ENCODE measurements at places on chromosomes 11 and 22.

- no peak for DNase-seq
These were observed 517.8 kb downstream of the MN1 start for GRCh38 chr22:27283714-27284113.

GRCh38 chr11:118201966-118202365 is 22.8 kb downstream of the JAML start:
- no peak for DNase-seq

- DNase-seq, result no peak
These were observed 21.7 kb downstream of the RASSF10 start for GRCh38 chr11:13030857-13031256.

DNA sequence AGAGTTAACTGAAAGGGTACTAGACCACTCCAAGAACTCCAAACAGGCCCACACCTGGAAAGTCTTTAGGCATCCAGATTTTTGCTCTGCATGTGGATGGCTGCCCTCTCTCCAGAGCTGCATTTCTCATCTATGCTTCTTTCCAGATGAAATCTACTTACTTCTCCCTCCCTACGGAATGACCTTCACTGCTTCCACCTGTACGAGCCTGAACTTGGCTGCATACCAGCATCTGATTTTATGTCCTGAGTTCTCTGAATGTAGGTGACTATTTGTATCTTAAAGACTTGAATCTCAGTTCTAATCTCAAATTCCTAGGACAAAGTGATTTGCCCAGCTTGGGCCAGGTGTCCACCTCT is 13.3 kb downstream of the CELF1 start:
- DNase-seq, result no peak

GRCh38 chr11:3375552-3375951 is 3.4 kb downstream of the ZNF195 start:
- DNase-seq, result no peak

GRCh38 chr11:44125598-44125997 is 30.1 kb downstream of the EXT2 start:
- no peak for DNase-seq

GRCh38 chr22:24333301-24333700 is 62.7 kb downstream of the SPECC1L start:
- DNase-seq, result no peak

- no peak for DNase-seq
These were observed 1239.2 kb downstream of the FAM181B start for GRCh38 chr11:81494431-81494830.

DNA sequence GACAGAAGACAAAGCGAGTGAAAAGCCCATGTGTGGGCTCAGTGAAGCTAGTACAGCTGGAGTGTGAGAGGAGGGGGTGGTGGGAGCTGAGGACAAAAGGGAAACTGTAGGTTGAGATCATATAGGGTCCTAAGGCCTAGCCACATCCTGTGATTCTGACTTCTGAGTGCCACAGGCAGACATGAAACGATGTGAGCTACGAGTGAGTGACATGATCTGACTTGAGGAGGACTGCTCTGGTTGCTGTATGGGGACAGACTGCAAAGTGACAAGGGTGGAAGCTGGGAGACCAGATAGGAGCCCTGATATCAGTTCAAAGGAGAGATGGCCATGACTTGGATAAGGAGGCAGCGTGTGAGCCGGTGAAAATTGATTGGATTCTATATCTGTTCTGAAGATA is 85.4 kb downstream of the MICAL2 start:
- DNase-seq, result peak; percentile 42

GRCh38 chr11:92626624-92627023 is 342.8 kb upstream of the MTNR1B start:
- no peak for DNase-seq

GRCh38 chr11:117570701-117571100 is 226.3 kb downstream of the DSCAML1 start:
- DNase-seq, result no peak

DNA sequence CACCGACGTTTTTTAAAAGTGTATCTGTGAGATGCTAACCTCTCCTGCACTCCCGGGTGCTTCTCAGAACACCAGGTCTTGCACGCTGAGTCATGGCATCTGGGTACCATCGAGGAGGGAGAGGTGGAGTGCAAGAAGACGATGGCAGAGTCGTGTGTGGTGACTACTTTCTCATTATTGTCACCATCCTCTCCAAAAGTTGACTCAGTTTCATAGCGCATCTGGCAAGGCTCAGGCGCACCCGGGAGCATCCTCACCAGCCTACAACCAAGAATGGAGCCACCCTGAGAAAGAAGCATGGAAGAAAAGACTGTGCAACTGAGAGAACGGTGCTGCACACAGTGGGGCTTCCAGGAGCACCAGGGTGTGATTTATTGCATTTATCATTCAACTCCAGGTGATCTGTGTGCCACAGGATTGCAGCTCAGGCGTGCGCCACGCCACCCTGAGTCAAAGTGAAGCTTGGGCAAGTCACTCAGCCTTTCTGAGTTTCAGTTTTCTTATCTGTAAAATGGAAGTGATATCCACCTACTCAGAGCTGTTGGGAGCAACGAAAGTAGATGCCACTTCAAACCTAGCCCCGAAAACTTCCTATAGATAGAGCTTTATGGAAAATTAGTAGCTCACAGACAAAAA is 65.4 kb downstream of the LINC01488 start:
- DNase-seq, result peak; percentile 35

DNA sequence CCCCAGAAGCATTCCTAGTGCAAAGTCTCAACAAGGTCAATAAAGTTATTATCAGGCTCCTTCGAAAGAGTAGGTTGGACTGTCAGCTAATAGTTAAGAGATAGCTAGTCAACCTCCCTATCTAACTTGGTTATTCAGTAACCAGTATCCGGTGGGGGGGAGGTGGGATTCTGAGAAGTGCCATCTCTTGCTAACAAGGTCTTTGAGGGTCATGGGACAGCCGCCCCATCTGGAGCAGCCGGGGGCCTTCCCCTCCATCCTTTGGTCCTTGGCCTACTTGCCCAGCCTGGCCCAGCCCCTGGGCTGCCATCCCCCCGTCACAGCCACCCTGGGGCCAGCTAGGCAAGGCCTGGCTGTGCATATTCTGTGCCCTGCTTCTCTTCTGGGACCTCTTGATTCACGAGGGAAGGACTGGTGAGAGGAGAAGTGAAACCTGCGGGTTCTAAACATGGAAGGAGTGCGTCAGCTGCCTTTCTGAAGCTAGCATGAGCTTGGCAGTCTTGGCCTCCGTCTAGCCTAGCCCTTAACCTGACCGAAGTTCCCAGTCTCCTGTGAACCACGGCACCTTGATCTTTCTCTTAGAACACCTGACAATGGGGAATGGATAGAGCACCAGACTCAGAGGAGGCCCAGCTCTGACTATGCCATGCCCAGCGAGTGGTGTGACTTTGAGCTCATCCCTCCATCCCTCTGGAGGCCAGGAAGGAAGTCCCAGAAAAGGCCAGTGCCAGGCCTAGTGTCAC is 9.3 kb downstream of the SLC37A2 start:
- DNase-seq, result no peak

DNA sequence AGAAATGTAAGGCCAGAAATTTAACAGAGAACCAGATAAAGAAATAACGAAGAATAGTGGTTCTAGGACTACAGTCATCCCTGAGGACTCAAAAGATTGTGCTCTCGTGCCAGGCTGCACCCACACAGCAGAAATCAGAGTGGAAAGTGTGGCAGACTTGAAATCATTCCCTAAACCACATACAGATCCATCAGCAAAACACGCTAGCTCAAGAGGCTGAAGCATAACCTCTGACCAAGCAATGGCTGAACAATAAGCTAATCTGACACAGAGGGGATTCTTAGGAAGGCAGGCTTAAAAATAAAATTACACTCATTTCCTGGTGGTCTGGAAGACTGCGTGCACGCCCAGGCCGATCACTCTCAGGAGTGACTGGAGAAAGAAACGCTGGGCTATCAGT is 19.0 kb downstream of the NCF4 start:
- DNase-seq, result no peak

GRCh38 chr11:94519478-94520084 is 7.3 kb downstream of the C11orf97 start:
- DNase-seq, result no peak

GRCh38 chr11:44555031-44555800 is 10.2 kb upstream of the CD82 start:
- DNase-seq, result no peak

DNA sequence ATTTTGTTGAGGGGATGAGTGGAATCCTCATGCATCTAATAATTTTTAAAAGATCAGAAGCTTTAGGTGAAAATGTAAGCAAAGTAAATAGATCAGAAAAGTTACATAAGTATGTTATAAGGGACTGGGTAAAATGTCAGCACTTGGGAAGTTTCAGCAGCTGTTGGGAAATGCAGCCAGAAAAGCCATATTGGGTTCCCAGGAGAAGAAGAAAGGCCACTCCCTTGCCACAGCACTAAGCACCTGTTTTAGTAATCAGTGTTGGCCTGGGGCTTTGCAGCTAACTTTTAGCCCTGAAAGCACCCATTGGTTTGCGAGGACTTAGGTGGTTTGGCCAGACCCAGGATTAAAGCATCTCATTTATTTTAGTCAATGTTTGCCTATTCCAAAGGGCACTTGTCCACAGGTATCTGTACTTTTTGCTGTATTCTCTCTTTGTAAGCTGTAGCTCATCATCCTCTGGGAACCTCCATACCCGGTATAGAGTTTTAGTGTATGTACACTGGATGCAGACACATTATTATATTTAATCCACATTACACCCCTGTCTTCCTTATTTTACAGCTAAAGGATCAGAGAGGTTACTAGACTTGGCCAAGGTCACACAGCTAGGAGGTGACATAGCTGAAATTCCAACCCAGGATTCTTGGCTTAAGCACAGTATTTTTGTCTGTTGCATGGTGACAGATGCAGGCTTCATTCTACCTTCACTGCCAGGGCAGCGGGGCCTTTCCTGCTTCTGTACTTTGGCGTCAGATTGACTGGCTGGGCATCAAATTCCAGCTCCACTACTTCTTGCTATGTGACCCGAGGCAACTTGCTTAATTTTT is 127.7 kb upstream of the SESN3 start:
- no peak for DNase-seq

- DNase-seq, result no peak
These were observed 103.9 kb upstream of the ANO3 start for GRCh38 chr11:26227883-26228502.

DNA sequence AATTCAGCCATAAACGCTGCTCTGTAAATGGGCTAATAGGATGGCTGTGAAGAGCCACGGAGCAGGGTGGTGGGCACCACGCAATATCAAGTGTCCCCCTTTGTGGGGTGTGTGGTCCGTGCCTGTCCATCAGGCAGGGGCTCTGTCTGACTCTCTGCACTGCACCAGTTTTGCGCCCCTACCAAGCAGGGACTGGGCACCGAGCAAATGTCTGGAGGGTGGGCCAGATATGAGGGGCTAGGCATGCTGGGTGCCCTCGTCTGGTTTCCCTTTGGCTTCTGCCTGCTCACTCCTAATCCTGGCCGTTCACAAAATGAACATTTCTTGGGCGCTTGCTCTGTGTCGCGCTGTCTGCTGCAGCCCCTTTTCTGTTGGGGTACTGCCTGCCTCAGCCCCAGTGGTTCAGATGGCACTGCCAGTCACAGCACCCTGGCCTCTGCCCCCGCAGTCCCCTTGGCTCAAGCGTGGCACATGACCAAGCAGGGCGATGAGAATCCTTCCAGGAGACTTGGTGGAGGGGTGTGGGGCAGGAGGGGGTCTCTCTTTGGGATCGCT is 37.1 kb upstream of the CELSR1 start:
- no peak for DNase-seq

- DNase-seq, result no peak
These were observed 86.5 kb upstream of the B3GAT1 start for GRCh38 chr11:134498326-134499139.

DNA sequence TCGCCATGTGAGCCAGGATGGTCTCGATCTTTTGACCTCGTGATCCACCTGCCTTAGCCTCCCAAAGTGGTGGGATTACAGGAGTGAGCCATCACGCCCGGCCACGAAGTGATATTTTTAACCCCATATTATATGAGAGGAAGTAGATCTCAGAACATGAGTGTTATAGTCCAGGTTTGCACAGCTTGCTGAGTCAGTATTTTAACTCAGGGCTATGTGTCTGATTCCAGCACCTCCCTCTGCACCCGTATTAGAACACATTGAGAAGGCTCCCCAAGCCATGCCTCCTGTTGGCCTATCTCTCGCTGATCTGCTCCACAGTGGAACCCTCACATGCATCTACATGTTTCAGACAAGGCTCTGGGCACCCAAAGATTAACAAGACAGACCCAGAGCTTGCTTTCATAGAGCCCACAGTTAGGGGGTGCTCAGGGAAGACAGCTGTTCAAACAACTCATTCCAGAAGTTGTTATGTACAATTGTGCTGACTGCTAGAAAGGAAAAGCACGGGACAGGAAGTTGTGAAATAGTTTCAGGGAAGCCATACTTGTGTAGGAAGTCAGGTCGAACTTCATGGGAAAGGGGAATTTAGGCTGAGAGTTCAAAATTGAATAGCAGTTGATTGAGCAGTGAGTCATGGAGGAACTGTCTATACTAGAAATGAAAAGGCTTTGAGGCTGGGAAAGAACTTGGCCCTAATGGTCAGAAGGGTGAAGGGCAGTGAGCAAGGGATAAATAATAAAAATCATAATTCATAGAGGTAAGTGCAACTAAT is 49.3 kb upstream of the CLPB start:
- no peak for DNase-seq

DNA sequence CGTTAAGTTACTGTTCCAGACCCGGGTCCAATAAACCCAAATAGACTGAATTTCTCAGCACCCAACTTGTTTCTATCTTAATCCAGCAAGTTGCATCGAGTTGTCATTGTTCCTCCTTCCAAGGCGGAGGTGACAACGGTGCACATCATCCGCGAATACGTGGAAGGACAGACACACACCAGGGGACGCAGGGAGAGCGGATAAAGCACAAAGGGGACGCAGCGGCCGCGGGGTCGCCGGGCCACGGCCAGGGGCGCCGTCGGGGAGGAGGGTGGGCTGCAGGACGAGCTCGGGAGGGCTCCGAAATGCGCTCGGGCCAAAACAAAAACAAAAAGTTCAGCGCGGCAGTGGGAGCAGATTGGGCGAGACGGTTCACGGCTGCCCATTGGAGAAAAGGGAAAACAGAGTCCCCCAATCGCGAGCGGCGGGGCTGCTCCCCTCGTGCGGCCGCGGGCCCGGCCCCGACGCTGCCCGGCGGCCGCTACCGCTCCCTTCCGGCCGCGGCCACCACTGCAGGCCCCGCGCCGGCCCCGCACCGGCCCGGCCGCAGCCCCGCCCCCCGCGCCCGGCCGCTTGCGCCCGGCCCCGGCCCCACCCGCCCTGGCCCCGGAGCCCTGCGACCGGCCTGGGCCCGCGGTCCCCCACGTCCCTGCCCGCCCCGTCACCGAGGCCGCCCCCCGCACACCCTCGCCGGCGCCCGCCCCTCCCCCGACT is 518 bp downstream of the KMT5B start:
- no peak for DNase-seq

DNA sequence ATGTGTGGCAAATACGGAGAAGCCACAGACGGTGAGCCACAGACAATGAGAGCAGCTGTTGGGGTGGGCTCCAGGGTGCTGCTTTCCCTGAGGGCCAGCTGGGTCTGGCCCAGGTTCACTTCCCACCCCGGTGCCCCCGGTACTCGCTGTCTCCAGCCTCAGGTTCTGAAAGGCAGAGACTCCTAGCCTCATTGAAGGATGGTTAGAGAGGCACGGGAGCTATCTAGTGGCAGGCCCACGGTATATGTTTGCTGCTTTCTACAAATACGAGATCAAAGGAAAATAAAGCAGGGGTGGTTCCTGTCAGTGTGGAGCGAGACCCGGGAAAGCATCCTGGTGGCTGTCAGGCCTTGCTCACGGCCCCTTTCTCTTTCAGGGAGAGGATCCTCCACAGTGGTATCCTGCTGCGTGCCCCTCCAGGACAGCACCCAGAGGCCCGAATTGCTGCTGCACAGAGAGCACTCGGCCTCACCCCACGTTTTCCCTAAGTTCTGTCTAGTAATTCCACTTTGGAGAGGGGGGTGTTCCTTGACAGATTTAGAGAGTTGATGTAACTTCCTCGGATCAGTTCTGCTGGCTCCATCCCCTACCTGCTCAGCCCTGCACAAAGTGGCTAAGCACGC is 3.0 kb downstream of the TMEM80 start:
- DNase-seq, result no peak

Data from stimulated activated CD4-positive, alpha-beta T cell treated with anti-CD3 and anti-CD28 coated beads, TNF-alpha, amount 100 ng/mL, for 24 hours (primary cell).